ENCODE measurements at places on chromosomes 12 and 14.

GRCh38 chr12:46237371-46238045, 31.3 kb downstream of the SLC38A1 start:
- DNase-seq, result no peak

DNA sequence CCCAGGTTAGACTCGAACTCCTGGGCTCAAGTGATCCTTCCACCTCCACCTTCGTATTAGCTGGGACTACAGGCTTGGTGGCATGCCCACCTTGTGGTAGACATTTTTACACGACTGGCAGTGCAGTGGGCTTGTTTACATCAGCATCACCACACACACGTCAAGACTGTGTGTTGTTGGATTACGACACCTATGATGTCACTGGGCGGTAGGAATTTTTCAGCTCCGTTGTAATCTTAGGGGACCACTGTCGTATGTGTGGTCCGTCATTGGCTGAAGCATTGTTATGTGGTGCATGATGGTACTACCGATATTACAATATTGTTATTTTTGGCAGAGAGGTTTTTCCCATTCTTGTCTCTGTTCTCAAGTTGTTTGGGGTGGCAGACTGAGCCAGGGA, 50.7 kb downstream of the TSPAN9 start:
- no peak for DNase-seq

GRCh38 chr14:34678735-34679134, 35.7 kb downstream of the CFL2 start:
- no peak for DNase-seq

GRCh38 chr12:97753332-97753731, 290.7 kb downstream of the RMST start:
- no peak for DNase-seq

GRCh38 chr12:130971925-130972585, 18.3 kb downstream of the ADGRD1 start:
- DNase-seq, result no peak

DNA sequence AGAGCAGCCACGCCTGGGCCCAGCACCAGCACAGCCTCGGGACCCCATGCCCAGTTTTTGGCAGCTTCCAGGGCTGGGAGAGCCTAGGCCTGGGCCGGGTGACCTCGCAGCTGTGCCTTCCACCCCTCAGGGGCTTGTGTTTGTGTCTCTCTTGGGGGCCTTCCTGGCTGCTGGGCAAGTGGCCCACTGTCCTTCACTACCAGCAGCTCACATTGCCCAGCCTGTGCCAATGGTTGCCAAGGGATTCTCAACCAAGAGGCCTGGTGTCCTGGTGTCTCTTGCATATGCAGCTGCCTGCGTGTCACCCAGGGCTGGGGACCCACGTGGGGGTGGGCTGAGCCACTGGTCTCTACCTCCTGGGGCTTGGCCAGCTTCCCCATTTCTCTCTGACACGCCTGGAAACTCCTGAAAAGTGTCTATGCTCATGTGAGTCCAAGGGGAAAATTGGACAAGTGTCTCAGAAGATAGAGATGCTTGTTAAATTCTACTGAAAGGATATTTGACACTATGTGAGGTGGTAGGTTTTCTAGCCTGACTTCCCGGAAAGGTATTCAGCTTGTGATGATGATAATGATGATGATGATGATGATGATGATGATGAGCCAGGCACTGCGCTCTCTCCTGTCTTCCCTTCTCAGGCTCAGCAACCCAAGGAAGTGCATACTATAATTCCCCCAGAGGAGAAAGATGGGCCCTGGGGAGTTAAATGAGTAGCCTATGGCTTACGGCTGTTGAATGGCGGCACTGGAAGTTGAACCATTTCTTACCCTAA, 48.8 kb upstream of the ESRRB start:
- DNase-seq, result no peak

GRCh38 chr14:51424041-51424440, 184.0 kb downstream of the TMX1 start:
- no peak for DNase-seq

DNA sequence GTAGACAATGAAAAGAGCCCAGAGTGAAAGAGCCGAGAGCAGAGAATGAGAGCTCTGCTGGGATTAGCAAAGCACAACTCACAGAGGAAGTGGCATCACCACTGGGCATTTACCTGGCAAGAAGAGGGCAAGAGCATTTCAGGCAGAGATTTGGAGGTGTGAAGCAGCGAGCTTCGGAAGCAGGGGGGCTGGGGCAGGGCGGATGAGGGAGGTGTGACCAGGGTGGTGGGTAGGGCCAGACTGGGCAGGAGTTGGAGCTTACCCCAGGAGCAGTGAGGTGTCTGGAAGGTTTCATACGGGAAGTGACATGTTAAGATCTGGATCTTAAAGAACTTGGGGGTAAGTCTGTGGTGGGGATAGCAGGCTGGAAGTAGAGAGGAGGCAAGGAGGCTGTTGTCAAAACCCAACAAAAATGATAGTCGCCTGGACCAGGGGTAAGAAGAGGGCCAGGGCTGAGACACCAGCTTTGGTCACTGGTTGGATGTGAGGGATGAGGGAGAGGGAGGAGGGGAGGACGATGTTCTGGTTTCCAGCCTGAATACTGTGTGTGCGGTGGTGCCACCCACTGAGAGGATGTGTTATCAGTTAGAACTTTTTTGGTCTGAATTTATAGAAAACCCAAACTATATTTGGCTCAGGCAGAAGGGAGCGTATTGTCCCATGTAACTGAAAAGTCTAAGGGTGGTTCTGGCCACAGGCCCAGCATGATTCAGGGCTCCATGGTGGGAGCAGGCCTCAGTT, 5.2 kb downstream of the SMIM41 start:
- no peak for DNase-seq

DNA sequence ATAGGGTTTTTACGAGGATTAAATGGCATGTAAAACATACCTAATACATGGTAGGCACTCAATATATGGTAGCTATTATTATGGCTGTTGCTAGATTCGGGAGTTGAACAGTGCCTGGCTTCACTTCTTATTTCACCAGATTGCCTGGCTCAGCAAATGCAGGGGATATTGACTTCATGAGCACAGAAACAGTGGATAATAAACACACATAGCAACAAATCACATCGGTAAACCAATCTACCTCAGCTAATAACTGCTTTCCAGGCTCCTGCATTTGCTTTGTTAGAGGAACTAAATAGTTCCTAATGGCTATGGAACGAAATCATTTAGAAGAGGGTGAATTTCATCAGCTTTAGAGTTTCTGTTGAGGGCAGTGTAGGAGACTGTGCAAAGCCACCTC, 105.2 kb upstream of the TMCC3 start:
- no peak for DNase-seq

GRCh38 chr12:26666286-26666685, 166.7 kb downstream of the ITPR2 start:
- DNase-seq, result no peak

DNA sequence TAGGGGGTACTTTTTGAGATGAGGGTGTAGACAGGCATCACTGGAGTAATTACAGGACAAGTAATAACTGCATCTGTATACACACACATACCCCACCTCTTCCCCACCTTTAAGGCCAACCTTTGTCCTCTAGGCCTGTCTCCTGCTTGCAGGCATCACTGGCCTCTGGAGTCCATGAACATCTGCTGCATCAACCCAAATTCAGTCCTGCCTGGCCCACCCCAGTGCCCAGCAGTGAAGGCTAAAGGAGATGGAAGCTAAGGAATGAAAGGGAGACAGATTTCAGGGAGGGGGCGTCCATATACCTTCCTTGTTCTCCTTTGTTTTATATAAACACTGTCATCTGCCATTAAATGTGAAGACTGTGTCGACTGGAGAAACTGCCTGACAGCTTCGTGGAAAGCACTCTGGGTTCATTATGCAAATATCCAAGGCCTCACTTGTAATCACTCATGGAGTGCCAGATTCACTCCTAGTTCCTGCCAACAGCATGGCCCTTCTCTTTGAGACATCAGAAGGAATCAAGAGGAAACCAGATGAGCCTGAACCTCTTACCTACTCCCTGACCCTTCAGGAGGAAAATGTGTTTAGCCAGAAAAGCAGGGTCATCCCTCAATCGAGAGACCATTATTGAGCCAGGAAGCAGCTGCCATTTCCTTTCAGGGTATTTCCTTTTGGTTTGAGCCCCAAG, 64.4 kb downstream of the SERPINA3 start:
- no peak for DNase-seq

DNA sequence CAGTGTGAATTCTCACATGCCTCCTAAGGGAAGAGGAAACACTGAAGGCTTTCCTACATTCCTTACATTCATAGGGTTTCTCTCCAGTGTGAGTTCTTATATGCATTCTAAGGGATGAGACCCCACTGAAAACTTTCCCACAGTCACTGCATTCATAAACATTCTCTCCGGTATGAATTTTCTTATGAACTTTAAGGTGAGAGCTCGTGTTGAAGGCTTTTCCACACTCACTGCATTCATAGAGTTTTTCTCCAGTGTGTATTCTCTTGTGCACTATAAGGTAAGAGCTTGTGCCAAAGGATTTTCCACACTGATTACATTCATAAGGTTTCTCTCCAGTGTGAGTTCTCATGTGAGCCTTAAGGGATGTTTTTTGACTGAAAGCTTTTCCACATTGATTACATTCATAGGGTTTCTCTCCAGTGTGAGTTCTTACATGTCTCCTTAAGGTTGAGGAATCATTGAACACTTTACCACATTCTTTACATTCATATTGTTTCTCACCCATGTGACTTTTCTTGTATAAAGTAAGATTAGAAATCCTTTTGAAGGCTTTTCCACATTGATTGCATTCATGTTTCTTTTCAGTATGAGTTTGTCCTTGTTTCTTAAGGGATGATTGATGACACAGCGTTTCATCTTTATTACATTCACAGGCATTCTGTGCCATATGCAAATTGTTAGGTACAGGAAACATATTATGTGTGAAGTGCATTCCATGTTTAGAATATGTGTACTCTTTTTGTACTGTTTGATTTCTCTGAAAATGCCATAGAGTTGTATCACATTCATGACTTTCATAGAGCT, 9.5 kb downstream of the ZNF891 start:
- DNase-seq, result no peak

DNA sequence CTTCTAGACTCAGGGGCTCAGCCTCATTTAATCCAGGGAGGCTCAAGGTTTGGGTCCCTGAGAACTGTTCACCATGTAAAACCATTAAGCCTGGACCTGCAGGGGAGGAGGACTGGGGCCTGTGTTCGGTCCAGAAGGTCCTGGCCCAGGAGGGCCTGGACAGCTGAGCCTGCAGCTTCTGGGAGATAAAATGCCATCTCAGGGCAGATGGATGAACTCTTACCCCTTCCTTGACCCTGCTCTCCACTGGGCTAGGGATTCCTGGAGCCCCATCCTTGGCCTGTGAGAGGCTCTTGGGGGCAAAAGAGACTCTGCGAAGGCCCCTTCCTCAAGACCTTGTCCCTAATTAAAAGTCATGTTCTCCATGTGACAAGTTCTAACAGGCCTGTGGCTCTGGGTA, 51.2 kb downstream of the PRMT8 start:
- DNase-seq, result no peak

DNA sequence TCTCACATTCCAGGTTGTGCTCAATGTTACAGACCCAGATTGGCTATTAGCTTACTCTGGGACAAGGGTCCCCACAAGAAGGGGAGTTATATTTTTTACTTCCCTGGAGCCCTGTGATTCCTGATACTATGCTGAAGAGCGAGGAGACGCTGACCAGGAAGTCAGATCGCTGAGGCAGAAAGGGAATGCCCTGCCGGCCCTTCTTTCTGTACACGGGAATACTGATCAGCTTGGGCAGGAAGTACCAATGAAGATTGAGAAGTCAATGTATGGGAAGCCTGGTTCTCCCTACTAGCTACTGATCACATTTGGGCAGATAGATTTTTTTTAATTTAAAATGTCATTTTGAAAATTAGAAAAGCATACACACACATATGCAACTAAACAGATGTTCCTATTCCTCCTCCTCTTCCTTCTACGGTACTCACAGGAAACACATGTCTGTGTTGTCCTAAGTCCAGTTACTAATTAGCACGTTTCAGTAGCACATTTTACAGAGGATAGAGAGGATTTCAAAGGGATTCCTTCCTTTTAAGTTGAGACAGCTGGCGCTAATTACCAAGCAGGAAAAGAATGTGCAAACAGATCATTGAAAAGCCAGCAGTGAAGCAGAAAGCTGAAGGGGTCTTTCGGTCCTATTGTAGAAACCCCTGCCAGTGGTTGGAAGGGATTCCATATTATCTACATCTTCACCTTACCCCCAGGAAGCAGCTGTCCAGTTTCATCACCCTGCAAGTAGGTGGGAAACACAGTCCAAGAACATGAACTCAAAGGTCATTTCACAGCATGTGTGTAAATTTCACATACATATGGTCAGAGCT, 292.4 kb downstream of the DUSP6 start:
- DNase-seq, result no peak

DNA sequence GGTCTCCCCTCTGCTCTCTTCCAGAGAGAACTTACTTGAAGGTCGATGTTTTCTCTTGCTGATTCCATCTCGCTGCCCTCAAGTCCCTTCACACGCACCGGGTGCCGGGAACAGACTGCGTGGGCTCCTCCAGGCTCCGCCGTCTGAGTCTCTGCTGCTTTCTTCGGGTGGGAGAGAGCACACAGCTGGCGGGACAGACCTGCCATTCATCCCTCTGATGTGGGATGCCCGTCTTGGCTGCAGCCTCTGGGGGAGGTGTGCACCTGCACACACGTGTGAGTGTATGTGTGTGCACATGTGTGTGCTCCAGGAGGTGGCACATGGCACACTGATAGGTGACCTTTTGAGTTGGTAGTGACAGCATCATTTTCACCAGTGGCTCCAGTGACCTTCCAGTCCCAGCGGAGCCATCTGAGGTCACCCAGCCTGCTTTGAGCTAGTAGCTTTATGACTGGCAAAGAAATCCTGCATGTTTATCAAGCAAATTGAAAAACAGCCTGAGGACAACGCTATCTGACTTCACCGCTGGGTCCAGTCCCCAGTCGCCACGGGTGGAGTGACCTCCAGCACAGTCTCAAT, at the start of gene NINJ2:
TSS of gene NINJ2 (minus strand) at position 153 of the 579 bp plus-strand sequence. CDS start at position 68, 85 bp downstream.
- DNase-seq, result no peak

DNA sequence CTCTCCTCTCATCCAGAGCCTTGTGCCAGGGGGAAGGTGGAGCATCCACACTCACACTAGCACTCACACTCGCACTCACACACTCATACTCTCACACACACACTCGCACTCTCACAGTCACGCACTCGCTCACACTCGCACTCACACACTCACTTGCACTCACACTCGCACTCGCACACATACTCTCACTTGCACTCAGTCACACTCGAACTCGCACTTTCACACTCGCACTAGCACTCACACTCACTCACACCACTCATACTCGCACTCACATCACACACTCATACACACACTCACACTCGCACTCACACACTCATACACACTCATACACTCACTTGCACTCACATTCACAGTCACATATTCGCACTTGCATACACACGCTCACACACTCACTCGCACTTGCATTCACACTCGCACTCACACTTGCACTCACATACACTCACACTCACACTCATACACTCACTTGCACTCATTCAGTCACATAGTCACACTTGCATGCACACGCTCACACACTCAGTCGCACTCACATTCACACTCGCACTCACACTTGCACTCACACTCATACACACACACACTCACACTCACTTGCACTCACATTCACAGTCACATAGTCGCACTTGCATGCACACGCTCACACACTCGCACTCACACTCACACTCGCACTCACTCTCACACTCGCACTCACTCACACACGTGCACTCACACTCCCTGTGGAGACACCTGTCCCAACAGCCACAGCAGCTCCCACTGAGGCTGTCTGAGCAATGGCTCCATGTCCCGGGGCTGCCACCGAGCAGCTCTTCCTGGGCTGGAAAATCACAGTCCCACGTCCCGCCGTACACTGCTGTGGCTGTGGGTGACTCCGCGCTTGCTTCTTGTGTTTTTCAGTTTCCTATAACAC, 12.3 kb upstream of the RIMBP2 start:
- no peak for DNase-seq
